Activated naive CD8-positive, alpha-beta T cell treated with anti-CD3 and anti-CD28 coated beads, Interleukin-2, amount 10 ng/mL, durations not matched to agents 7 days and 5 days (primary cell): ENCODE measurements at places on chromosomes 2 and 18. TPM values are rescaled to one million over a fixed set of nuclear protein-coding genes. Genes with fewer than 3 reads are reported as not detected.

The PLCD4 gene
- 0.64 TPM for total RNA-seq

The TUBB6 gene
- 15.6 TPM for total RNA-seq

The PPP1CB gene
- total RNA-seq = 174 TPM

DNA sequence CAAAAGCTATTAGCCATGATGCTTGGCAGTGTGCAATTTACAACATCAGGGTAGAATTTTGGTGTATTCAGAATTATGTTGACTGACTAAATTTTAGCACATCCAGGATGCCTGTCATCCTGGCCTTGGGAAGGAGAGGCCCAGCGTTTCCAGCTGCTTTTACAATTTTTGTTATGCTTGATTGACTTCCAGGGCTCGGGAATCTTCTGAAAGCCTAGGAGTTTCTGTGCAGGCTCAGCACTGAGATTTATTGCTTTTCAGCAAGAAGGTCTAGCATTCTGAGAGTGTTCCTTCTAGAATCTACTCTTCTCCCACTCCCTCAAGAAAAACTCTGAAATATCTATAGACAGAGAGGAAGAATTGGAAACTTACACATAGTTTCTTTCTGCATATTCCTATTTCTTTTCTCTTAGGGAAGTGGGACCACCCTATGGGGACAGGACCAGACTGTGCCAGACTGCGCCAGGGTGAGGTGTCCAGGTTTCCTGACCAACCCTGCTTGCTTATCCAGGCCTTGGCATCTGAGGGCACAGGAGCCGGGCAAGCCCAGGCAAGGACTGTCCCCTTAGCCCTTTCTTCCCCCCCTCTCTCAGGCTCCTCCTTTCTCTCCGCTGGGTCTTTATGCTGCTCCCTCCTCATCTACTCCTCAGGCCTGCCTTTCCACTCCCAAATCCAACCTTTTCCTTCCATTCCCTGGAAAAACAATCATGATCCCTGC lies 26.9 kb downstream of the MAIP1 start:
- no peak for DNase-seq

The ORC4 gene
- 40.0 TPM for total RNA-seq

- no peak for DNase-seq
These were observed 605 bp downstream of the C2orf68 start for GRCh38 chr2:85611217-85611704.

DNA sequence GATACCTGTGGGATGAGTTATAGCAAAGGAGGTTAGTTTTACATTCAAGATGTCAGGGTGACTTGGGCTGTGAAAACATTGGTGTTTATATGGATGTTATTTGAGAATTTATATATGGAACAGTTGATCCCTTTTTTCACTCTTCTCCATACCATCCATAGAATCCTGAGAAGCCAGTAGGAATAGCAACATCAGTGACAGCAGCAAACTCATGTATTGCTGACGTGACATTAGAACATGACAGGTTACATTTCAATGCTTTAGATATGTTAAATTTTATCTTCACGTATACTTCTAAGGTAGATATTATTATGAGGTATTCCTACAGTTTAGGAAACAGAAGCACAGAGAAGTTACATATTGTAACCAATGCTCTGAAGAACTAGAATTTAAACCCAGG lies 745.2 kb upstream of the GCFC2 start:
- no peak for DNase-seq

The ERBB4 gene
- total RNA-seq = not detected

DNA sequence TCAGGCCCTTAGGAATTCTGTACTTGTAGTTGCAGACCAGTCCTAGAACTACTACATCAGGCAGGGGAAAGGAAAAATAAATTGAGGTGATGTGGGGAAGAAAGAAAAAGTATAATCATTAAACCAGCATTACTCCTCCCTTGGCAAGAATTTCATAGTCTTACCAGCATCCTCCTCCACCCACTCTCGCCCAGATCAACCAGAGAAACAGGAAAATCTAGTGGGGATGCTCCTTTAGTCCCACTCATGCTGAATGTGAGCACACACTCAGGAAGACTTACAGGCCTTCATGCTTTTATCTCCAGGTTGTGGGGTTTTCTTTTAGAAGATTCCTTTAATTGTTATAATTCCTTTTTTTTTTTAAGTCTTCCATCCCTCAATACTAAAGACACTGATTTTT lies 129.3 kb upstream of the CCDC150 start:
- DNase-seq = no peak

- DNase-seq = no peak
These were observed 15.0 kb downstream of the CRACDL start for GRCh38 chr2:98921062-98921461.

GRCh38 chr2:2686222-2686621 lies 355.1 kb upstream of the MYT1L start:
- DNase-seq = no peak

DNA sequence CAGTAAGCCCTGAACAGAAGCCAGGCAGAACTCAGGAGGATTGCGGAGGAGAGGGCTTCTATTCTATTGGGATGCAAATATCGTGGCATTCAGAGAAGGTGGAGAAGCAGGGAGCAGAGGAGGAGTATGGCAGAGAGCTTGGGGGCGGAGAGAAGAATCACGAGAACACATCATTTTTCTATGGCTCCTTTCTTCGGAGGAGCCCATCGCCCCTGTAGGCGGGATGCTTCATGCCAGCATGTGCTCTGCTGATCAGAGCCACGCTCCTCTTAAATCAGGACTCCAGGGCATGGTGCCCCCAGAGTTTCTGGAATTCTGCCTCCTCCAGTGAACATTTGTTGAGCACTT lies 71.1 kb downstream of the CIB4 start:
- DNase-seq = no peak

GRCh38 chr18:74108460-74108859 lies 39.2 kb downstream of the FBXO15 start:
- DNase-seq = no peak

DNA sequence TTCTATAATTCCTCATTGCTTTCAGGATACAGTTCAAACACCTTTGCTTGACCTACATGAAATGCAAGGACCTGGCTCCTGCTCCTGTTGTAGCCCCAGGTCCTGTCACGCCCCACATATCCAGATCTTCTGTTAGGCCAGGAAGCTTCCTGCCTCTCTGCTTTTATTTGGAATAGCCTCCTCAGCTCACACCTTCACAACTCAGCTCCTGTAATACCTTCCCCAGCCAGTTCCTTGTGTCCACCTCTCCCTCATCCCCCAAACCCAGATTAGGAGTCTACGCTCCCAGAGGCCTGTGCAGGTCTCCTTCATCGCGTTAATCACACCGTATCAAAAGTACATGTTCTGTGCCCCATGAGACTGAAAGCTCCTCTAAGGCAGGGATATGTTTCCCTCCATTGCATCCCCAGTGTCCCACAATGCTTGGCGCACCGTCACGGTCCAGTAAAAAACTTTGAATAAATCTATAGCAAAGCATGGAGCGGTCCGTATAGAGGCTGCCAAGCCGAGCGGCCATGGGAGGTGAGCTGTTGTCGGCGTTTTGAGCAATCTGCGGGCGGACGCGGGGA lies 371 bp downstream of the MDH1B start:
- no peak for DNase-seq
